ENCODE measurements at places on chromosomes 6 and 20. TPM values are rescaled to one million over a fixed set of nuclear protein-coding genes. Genes with fewer than 3 reads are reported as not detected.

DNA sequence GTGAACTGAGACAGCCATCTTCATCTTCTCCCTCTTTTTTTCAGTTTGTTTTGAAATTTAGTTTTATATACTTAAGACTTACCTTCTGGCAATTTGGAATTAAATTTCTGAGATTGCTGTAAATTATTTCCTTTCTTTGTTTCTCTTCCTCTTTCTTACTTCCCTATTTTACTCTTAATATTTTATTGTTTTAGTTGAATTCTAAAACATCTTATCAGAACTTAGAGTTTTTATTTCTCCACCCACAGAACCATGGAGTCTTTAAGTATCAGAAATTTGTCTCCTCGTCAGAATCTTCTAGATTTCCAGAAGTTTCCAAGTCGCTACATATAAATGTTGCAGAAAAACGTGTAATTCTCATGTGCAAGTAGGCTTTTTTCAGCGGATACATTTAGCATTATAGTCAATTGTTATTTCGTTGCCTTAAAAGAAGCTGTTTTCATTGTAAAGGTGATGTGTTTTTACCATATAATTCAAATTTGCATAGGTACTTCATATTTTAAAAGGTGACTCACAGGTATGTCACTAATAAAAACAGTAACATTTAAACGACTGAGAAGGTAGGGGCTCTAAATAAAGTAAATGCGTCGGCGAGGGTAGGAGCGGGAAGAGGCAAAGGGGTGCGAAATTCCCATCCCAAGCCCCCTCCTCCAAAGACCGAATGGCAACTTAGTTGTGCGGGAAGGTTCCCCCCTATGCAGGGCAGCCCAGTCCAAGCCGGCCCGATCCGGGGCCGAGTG, 866 bp upstream of the MYO6 start:
- no peak for DNase-seq

GRCh38 chr6:169184419-169184818, 69.2 kb downstream of the THBS2 start:
- DNase-seq, result no peak

DNA sequence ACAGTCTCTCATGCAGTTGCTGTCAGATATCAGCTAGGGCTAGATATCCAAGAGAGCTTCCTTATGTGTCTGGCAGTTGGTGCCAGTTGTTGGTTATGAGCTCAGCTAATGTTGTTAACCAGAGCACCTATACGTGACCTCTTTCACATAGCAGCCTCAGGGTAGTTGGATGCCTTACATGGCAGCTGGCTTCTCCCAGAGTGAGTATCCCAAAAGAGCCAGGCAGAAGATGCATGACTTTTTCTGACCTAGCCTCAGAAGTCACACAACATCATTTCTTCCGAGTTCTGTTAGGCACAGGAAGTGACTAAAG, 175.7 kb downstream of the VEGFA start:
- no peak for DNase-seq

DNA sequence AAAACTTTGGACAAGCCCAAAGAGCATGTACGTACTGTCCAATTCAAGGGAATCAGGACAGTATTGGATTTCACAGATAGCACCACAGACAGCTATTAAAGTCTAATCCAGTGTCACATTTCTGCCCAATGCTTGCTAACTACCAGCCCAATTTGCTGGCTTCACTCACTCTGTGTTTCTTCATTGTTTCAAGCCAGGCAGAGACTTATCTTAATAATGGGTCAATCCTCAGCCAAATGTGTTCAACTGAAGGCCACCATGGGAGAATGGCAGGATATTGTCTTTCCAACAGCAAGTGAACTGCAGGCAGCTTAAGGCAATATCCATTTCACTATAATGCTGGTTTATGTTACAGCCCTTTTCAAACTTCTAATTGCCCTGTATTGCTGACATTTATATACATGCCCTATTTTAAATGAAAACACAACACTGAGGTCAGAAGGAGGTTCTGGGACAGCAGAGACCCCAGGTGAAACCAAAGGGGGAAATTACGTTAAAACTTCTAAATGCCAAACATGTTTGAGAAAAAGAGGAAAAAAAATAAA, 142.1 kb upstream of the RSPO3 start:
- DNase-seq, result no peak

- no peak for DNase-seq
Measured at GRCh38 chr6:136991646-136992045, 53.1 kb downstream of the IL20RA start.

SIRPB1 gene
- 6.5 TPM for total RNA-seq

GRCh38 chr20:34557936-34558319, 590 bp upstream of the MAP1LC3A start:
- no peak for DNase-seq

MYCT1 gene
- not detected for total RNA-seq

- no peak for DNase-seq
Measured at GRCh38 chr6:136880748-136881460, 41.2 kb upstream of the SLC35D3 start.

- DNase-seq, result no peak
Measured at GRCh38 chr6:5905431-5906339, 101.0 kb downstream of the NRN1 start.

LPIN3 gene
- total RNA-seq, result 2.5 TPM

DNA sequence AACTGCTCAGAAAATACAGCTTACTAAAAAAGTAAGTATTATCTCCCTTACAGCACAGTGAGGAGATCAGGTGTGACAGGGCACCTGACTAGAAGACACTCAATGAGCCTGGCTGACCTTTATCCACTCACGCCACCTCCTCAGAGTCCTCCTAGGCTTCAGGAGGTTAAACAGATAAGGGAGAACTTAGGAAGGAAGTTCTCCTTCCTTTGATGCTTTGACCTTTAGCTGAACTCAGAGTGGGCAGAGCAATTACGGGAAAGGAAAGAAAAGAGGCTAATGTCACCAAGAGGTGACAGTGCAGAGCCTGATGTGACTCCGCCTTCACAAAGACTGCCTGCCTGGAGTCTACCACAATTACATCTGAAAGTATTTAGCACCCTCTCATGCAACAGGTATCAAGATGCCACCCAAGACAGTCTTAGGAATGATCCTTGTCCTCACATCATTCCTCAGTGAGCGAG, 36.7 kb downstream of the MAN1A1 start:
- no peak for DNase-seq

MUCL3 gene
- total RNA-seq, result not detected
